ENCODE measurements at places on chromosomes 3 and 15.

- DNase-seq, result no peak
Measured at GRCh38 chr15:99721104-99721778, 12.0 kb downstream of the LYSMD4 start.

- peak; percentile 45 for DNase-seq
Measured at GRCh38 chr3:141881702-141882101, 5.3 kb downstream of the ATP1B3 start.

DNA sequence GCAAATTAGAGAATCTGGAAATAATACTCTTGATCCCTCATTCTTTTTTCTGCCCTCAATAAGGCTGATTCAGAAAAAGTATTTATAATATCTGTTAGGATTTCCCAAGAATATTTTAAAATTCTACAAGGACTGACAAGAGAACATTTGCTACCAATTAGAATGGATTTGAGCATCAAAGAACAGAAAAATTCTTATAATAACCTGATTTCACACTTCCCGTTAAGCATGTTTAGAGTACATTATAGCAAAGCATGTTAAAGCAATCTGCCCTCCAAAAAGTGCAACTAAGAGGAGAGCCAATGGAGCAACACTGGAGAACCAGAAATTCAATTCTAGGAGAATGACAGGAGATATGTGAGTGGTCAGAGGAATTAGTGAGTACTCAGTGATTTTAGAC lies 57.2 kb downstream of the THBS1 start:
- DNase-seq, result no peak

GRCh38 chr15:29596266-29596665 lies 226.0 kb downstream of the TJP1 start:
- peak; percentile 11 for DNase-seq

DNA sequence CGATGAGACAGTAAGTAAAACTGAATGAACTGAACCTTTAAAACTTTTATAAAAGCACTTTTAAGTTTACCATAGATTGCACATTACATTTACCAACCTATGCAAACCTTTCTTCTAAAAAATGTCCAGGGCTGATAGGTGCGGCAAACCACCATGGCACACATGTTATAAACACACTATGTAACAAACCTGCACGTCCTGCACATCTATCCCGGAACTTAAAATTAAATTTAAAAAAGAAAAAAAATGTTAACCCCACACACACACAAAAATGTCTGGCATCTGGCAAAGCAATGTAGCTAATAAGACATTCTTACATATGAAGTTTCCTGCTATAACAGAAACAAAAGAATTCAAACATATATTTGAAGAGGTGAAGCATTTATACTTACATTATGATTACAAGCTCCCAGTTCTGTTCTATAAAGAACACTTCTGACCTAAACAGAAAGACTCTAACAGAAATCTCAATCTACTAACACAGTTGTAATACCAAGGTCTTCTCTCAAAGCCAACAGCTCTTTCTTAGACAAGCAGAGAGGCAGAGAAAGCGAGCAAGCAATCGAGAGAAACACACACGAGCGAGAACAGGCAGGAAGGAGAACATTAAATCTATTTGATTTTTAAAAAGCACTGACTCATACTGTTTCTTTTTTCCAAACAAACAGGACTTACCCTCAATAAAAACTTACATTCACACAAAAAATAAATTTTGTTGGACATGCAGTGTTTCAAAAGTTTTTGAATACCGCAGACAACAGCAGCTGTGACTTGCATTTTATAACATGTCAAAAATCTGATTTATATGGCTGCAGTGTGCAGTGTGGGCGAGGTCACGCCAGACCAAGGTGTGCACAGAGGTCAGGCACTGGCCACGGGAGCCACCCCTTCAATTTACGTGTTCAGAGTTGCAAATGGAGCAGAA lies at the start of gene NRG4:
Gene NRG4 (minus strand): TSS at position 798 of the 925 bp plus-strand sequence. CDS start 1,194 bp downstream, outside the sequence.
- DNase-seq, result peak; percentile 38

GRCh38 chr3:152745646-152746045 lies 89.3 kb upstream of the P2RY1 start:
- no peak for DNase-seq

DNA sequence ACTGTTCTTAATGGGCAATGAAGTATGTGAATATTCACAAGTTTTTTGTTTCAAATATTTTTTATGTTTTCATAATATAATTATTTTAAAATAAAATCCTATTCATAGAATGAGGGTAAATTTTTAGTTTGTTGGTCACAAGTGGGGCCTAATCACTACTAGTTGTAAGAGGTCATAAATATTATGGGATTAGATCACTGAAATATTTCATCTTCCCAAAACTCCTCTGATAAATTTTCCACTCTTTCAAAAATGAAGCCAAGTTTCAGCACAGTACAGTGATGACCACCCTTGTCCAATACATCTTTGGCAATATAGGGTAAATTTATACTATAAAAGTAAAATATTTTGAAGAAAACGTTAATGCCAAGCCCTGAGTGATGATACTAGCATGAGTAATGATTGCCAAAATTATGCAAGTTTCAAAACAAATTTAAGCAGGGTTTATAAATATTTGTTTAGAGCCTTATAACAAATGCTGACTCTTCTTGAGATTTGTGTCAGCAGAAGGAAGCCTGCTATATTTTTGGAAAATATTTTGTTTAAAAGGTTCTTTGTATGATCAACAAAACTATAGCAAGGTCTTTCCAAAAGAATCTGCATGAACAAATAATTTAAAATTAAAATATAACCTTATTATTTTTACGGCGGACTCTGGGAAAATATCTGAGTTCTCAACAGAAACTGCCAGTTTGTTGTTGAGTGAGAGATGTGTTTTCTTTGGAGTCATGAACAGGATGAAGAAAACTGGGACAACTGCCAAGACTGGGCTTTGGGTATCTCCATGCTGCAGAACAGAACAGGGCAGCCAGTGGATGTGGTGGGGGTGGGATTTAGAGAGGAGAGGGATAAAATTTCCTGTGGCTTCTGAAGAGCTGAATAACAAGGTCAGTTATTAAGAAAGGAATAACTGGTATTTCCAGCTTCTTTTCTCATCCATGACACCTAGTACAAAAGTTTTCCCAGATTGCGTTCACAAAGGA lies 17.9 kb upstream of the TM4SF1 start:
- DNase-seq, result no peak

DNA sequence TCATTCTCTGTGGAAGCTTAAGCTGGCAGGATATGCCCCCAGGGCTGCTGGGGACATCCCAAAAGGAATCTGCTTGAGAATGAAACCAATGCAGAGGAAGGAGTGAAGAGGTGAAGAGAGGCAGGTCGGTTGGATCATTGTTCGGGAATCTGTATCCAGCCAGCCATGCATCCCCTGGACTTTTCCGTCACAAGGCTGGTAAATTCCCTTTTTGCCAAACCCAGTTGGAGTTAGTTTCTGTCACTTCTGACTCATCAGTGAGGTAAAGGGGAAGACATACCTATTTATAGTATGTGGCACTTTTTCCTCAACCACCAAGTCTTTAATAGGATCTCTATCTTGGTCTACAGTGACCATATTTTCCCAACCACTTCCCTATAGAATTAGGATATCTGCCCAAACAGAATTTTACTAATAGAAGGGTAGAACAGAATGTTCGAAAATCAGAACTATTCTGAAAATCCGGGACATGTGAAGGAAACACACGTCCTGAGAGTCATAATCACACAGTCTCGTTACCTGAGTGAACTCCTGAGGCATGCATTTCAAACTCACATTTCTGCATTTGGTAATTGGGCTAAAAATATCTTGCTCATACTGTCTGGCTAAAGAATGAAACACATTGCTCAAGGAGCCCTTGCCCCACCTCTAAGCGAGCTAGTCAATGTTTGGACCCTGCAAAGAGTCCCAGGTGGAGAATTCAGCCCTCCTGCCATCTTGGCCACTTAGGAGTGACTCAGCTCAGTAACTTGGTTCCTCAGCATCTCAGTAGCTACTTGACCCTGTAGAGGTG lies 289.7 kb upstream of the ADAMTS9 start:
- DNase-seq, result no peak

DNA sequence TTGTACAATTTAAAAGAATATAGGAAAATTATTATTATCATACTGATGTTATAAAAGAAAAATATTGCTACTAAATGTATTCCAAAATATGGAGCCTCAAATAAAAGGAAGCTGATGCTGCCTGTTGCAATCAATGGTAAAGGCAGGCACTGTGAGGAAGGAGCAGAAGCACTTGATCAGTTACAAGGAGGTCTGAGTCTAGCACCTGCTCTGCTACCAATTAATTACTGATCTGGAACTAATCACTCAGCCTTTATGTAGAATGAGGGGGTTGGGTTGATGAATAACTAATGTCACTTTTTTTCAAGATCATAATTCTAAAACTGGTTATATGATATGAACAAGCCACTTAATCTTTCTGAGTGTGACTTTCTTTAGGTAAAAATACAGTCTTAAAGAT lies 5.5 kb downstream of the ADGRG7 start:
- DNase-seq, result peak; percentile 10

DNA sequence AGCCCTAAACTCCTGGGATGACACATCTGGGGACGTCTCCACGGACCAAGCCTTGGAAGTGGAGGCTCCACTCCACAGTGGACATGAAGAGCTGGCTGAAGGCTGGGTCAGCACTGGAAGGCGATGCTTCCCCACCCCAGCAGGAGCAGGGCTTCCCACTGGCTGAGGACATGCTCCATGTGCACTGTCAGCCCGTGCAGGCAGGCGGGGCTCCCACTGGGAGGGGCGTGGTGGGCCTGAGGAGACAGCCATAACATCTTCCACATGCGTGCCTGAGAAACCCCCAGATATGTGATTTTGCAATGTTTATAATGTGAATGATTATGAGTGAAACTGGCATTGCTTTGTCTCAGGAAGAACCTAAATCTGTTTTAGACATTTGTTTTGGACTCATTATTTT lies 231.3 kb downstream of the KLF13 start:
- no peak for DNase-seq

DNA sequence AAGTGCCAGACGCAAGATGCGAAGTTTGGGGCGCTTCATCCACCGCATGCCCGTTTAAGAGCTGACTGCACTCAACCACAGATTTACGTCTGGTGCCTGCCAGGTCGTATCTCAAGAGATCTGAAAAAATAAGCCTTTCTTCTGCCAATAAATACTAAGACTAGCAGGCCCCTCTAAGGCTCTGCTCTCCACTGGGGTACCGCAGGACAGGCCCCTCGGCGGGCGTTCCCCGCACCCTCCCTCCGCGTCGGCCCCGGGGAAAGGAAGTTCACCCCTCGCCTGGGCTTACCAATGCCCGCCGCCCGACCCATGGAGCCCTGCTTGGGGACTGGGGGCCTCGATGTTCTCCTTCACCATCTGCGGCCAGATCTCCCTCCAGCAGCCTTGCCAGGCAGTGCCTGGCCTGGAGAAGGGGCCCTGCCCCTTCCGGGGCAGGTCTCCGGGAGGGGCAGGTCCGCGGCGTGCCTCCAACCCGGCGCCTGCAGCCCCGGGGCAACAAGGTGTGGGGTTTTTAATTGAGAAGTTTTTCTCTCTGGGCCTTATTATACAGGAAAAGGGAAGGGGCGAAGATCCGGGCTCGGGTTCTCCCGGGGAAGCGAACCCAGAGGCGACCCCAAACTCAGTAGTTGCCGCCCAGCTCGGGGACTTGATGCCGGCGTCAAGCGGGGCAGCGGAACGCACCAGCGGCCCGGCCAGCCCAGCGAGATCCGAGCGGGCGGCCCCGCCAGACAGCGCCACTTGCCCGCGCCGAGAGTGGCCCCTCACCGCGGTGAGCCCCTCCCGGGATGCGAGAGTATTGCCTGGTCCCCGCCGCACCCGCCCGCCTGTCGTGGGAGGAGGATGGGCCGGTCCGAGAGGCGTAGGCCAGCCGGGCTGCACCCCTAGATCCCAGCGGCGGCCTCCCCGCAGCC lies 735 bp downstream of the GOLGA8B start:
- DNase-seq, result peak; percentile 88

DNA sequence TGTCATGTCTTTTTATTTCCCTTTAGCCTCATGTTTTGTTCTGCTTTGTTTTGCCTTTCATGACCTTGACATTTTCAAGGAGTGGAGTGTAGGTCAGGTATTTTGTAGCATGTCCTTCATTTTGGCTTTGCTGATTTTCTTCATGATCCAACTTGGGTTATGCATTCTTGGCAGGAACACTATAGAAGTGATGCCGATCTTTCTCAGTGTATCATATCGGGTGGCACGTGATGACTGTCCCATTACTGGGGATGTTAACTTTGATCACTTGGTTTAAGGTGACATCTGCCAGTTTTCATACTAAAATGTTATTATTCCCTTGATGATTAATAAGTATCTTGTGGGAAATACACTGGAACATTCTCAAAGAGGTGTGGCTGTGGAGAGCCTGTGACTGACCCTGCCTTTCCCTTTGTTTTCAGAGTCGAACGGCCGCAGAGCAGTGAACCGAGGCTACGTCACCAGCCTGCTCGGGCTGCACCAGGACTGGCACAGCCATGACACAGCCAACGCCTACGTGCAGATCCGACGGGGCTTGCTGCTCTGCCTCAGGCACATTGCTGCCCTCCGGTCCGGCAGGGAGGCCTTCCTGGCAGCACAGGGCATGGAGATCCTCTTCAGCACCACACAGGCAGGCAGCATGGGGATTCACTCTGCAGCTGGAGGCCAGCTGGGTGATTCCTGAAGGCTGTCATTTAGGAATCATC lies 167.7 kb downstream of the AGBL1 start:
- no peak for DNase-seq

GRCh38 chr3:111737706-111738086 lies 121.4 kb upstream of the PHLDB2 start:
- no peak for DNase-seq

GRCh38 chr3:11581237-11582190 lies 62.2 kb downstream of the VGLL4 start:
- no peak for DNase-seq

- DNase-seq, result no peak
Measured at GRCh38 chr3:172103724-172104123, 64.3 kb downstream of the FNDC3B start.

- DNase-seq, result no peak
Measured at GRCh38 chr15:45670091-45670490, 35.3 kb downstream of the SQOR start.

DNA sequence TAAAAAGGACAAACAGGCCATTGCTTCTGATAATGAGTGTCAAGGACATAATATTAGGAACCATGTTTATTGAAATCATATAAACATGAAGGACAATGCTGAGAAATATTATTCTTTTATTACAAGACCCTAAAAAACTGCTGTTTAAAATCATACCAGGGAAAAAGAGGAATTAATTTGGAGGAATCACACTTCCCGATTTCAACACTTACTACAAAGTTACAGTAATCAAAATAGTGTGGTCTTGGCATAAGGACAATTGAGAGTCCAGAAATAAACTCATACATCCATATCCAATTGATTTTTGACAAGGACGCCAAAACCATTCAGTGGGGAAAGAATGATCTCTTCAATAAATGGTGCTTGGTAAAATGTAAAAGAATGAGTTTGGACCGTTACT lies 13.0 kb downstream of the CYP1A1 start:
- no peak for DNase-seq

DNA sequence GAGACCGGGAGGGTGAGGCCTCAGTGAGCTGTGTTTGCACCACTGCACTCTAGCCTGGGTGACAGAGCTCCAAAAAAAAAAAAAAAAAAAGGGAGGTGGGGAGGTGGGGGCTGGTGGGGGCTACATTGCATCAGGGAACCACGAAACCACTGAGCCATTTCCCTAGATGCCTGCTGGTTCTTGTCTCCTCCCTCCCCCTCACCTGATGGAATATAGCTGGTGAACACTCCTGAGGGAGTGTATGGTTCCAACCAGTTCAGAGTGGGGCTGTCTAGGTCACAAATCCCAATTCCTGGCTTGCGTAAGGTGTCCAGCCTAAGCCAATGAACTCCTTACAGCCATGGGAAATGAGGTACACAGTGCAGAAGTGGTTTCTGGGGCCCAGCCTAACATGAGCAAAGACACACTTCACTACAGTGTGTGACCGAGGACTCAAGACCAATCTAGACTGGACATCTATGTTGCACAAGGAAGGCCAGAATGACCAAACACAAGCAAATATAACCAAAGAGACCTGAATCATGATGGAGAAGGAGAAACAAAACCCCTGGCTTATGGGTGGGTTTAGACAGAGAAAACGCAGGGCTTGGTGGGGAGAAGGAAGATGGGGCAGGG lies 39.1 kb upstream of the OSBPL11 start:
- peak; percentile 57 for DNase-seq
